ENCODE measurements at places on chromosomes 11 and 22.

DNA sequence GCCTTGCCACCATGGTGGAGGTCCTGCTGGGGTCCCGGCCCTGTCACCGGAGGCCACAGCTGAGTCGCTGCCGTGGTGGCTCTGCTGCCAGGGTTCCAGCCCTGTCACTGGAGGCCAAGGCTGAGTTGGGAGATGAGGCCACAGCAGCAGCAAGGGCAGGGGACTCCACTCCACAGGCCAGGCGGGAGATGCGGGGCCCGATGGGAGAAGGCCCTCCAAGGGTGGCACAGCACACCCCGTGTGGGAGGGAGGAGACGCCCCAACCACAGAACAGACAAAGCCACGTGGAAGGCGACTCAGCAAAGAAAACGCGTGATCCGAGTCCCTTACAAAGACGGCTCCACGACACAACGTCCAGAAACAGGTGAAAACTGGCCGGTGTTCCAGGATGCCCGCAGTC lies 159.3 kb downstream of the BRD1 start:
- no peak for DNase-seq

DNA sequence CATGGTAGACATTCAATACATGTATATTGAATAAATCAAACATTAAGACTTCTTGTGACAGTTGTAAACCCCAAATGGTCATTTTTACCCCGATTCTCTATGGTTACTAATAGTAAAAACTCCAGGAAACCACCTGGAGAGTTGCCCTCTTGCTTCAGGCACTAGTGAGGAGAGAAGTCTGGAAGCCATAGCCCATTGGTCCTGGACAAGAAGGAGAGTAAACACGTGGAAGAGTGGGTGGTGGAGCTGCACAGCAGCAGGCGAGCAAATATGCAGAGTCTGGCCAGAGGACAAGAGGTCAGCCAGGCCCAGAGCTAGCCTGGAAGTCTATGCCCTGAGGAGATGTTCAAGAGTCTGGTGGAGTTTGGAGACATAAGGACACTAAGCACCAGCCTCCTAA lies 17.7 kb downstream of the DCHS1 start:
- DNase-seq, result no peak

GRCh38 chr11:120055646-120056045 lies 82.3 kb downstream of the TRIM29 start:
- no peak for DNase-seq

- DNase-seq, result no peak
These were observed 6.1 kb downstream of the MCHR1 start for GRCh38 chr22:40685406-40685805.
